GOT3 (cell line): ENCODE measurements at places on chromosomes 2 and 18.
A peak's percentile ranks its signal among the peaks of the same experiment; 100 is the strongest.

DNA sequence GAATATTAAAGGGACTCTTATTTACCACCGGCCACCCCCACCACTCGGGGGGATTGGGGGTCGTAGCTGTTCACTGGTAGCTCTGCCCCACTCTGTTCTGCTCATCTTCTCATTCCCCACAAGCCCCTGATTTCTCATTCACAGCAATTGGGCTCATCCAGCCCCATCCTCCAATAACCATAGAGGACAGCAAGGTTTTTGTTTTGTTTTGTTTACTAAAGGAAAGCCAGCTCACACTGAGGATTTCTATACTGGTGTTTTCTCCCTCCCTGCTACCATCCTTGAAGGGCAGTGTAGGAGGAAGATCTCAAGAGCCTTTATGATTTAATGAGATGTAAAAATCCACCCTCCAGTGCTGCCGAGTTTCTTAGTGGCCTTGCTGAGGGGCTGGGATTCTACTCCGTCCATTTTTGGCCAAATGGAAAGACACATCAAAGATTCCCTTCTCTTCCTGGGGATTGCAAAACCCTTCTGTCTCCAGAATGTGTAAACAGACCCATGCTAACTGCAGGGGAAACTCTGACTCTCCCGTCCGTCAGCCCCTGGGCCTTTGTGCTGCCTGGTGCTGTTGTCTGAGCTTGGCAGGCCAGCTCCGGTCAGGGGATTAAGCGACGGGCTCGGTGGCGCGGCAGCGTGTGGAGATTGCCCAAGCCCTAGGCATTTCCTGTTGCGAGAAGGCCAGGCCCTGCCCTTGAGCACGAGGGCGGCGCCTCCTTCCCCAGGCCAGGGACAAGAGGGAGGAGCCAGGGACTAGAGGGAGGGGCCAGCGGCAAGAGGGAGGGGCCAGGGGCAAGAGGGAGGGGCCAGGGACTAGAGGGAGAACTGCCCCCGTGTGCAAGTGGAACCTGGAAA lies 165.0 kb downstream of the ANTXR1 start:
- peak; percentile 16 for DNase-seq

DNA sequence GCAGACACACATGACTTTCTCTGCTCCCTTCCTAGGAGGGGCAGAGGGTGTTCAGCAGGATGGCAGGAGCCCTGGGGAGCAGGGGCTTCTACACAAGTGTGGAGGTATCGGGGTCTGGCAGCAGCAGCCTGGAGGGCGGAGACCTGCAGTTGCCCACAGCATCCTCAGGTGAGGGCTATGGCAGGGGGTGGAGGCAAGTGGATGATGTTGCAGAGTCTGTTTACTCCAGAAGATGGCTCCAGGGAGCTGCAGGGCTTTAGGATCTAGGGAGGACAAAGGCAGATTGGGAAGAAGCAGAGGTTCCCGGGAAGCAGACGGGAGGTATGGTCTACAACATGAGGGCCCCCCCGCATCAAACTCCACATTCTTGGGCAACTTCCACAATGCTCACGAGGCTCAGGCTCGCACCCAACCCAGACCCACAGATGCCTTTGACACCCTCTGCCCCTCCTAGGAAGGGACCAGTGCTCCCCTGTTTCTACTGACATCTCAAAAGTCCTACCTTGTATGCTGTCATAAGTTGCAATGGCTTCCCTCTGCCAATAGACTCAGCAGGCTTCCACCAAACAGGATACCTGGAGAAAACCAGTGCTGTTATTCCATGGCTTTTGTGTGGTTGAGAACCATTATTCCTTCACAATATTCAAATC lies 12.0 kb upstream of the ATP6V1C2 start:
- no peak for DNase-seq

GRCh38 chr18:42141439-42141838 lies 186.4 kb downstream of the PIK3C3 start:
- no peak for DNase-seq

- DNase-seq: no peak
These were observed 36.0 kb upstream of the MTA3 start for GRCh38 chr2:42532397-42532796.

DNA sequence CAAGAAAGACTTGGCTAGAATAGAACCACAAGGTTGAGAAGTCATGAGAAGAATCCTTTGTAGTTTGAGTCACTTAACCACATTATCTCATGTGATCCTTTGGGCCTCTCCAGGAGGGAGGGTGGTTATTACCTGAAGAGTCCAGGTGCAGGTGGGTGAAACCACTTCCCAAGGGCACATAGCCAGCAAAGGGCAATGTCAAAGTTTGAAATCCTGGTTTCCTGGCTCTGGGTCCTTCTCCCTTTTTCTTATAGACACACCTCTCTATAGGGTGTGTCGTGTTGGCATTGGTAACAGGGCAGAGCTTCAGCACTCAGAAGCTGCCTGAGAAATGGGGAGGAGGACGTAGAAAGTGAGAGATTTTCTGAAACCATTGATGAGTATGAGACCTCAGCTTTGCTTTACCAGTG lies 137.9 kb downstream of the MGAT5 start:
- DNase-seq: no peak

GRCh38 chr2:10006236-10007161 lies 36.9 kb upstream of the KLF11 start:
- DNase-seq: no peak

DNA sequence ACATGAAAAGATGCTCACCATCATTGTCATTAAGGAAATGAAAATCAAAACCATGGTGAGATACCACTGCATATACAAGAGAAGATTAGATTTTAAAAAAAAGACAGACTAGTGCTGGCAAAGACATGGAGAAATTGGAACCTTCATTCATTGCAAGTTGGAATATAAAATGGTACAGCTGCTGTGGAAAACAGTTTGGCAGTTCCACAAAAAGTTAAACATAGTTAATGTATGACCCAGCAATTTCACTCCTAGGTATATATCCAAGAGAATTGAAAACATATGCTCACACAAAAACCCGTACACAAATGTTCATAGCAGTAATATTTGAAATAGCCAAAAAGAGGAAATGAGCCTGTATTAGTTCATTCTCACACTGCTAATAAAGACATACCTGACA lies 33.7 kb upstream of the MBOAT2 start:
- DNase-seq: no peak

- peak; percentile 26 for DNase-seq
These were observed 142.4 kb downstream of the CAPN13 start for GRCh38 chr2:30664761-30665358.

GRCh38 chr2:224518806-224519580 lies 66.2 kb downstream of the CUL3 start:
- DNase-seq: no peak

DNA sequence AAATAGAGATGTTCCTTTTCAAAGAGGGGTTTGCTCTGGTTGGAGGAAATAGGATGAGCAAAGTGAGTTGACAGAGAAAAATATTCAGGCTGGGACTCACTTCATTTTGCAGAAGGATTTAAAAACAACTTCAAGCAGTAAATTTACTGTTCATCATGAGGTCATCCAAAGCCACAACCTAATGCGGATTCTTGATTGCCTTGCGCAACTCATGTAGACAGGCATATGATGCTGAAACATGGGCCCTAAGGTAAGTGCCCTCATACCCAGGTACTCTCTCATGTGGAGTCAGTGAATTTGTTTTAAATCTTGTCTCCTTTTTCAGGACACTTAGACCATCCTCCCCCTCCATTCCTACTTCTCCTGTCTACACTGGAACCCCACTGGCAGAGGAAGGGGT lies 51.9 kb upstream of the LYPD1 start:
- no peak for DNase-seq

DNA sequence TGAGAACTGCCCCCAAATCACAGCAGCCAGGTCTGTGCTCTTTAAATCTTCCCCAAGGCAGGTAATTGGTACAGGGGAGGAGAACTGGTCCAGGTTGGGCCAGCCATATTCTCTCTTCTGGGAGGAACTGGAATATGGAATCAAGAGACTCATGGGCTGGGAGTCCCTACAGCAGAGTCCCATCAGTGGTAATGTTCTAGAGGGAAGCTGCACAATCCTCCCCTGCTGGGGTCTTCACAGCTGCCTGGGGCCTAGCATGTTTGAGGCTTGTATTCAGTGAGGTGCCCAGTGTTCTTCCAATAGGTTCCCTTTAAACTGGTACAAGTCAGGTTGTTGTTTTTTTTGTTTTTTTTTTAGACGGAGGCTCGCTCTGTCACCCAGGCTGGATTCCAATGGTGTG lies 21.1 kb upstream of the EGR4 start:
- DNase-seq: no peak

GRCh38 chr18:417495-417894 lies 83.0 kb downstream of the COLEC12 start:
- no peak for DNase-seq

GRCh38 chr18:76463872-76464271 lies 31.2 kb downstream of the ZNF516 start:
- no peak for DNase-seq

GRCh38 chr2:238496756-238497609 lies 70.3 kb downstream of the ASB1 start:
- no peak for DNase-seq

- DNase-seq: no peak
These were observed 60.1 kb downstream of the DYNC1I2 start for GRCh38 chr2:171747371-171747770.
